ENCODE measurements at places on chromosomes 16 and 17.

DNA sequence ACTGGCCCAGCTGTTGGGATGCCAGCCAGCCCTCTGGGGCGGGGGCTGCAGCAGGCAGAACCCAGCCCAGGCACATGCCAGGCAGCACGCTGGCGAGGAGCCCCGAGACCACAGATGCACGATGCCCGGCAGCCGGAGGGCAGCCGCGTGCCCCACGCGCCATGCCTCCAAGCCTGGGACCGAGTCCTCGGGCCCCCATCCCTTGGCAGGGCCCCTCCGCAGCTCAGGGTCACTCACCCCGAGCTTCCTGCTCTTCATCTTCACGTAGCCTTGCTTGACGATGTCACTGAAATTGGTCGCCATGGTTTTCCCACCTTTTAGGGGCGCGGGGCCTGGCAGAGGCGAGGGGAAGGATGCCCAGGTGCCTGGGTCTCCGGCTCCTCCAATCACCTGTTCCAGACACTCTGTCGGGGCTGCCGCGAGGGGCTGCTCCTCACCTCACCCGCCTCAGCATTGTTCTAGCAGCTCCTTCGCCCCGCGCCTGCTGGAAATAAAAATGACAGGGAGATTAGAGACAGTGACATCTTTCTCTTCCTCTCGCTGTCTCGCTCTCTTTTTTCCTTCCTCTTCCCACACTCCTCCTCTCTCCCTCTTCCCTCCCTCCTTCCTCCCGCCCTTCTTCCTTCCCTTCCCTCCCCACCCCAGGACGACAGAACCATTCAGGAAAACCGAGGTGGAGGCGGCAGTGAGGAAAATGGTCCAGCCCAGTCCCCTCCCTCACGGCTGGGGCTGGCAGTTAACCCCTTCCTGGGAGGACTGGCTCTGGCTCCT, 6.9 kb downstream of the DOK4 start:
- DNase-seq, result peak; percentile 30

GRCh38 chr17:16929757-16930520, 42.0 kb downstream of the TNFRSF13B start:
- DNase-seq, result no peak

DNA sequence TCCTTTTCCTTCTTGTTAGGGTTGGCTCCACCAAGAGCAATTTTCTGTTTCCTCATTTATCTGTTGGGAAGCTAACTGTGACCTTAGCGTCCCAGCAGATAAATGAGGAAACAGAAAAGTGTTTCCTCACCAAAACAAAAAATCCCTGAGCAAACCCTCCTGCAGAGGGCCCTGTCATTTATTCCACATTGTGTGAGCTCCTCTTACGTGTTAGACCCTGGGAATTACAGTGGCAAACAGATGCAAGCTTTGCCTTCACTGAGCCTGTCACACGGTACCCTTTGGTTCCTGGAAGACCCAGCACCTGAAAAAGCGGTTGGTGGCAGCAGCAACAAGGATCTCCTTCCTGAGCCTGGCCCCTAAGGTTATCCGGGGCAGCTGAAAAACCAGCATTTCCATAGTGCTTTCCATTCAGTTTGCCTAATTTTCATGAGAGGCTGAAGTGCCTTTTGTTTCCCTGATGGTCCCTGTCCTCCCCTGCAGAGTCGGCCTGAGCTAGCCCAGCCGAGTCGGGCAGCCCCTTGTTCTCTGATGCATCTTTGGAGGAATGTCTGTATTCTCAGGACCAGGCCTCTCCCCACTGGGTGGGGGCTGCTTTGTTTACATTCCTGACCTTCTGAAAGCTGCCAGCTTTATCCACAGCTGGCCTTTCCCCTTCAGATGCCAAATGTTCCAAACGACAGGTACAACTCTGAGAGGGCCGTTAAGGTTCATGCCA, 34.7 kb downstream of the YPEL2 start:
- peak; percentile 69 for DNase-seq

DNA sequence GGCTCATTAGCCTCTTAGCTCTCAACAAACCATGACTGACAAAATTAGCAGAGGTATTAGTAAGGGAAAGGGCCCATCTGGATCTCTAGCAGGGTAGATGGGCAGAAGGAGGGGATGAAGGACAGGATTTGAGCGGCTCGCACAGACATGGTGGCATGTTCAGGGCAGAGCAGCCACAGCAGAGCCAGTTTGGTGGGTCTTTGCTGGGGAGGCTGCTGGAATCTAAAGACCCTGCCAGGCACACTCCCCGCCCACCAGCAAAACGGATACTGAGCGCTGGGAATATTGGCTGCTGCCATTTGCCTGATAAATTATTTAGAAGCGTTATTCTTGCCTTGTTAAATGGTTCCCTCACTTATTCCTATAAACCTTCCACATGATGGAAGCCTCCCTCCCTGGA, 20.7 kb upstream of the NAT9 start:
- DNase-seq, result no peak

DNA sequence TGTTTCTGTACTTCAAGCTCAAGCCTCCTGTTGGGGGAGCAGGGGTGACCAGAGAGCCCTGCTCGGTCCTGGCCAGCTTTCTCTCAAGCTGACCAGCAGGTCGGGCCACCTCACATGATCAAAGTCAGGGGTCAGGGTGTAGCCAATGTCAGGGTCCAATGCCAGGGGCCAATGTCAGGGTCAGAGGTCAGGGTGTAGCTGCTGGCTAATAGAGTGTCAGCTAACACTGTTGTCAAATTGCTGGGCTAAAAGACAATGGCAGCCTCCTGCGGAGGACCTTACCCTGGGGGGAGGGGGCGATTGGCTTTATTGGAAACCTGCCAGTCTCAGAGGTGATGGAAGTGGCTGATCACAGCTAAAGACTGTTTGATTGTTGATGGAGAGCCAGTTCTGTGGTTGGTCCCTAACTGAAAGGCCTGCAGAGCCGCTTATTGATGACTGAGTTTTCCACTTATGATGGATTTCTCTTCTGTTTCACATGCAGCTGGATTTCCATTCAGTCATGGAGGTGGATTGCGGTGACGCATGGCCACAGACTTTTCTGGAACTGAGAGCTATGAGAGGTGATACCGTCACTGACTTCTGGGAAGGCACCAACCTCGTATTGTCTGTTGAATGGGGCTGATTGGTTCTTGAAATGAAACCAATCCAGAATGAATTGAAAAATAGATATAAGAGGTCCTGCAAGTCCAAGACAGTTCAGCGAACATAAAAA, 97.4 kb upstream of the ZFHX3 start:
- DNase-seq, result no peak
